ENCODE measurements at places on chromosomes 3 and 15.

DNA sequence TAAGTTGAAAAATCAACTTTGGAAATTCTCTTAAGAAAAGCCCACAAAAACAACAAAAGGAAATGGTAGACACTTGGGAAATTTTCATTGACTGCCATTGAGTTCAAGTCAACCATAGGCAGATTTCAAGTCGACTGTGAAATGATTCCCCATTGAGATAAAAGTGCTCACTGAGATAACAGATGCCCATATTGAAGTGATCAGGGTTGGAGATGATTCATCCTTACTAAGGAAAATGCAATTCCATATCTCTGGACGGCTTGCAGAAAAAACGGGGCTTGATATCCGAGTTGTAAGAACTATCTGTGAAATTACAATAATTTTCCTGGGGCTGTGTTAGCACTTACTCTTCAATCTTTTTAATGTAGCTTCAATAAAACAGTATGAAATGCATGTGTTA, 373.1 kb upstream of the THRB start:
- DNase-seq = no peak

DNA sequence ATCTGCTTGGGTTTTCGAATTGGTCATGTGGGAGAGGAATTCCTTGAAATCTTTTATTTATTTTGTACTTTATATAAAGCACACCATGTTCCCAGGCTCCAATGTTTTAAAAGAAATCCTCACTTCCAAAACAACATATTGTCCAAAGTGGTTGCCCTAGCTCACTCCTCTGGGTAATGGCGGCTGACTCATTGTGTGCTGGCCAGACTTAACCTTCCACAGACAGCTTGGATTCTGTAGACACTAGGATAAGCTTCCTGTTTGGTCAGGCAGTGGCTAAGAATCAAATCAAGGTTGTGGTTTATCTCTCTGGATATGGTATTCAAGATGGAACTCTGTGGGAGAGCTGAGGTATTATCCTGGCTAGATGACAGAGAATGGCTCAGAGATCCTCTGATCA, 55.8 kb upstream of the FAM98B start:
- DNase-seq = no peak

DNA sequence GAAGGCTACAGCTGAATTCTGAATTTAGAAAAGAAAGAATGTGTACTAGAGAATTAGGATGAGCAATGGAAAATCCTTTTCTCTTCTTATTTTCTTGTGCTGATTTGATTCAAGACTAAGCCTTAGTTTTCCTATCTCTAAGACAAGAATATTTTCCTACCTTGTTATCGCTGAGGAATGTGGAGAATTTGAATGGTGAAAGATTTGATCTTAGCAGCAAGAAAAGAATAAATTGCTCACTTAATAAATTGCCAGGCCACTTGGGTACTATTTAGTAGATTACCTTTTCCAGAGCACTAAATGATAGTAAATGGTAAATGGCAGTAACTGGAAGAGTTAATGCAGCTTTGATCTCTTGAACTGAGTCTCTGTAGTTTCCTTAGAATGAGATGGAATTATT, 145.7 kb upstream of the MEIS2 start:
- no peak for DNase-seq

GRCh38 chr3:149792452-149793270, at the start of gene ANKUB1:
Gene ANKUB1 (minus strand): TSS chr3:149792554. CDS start chr3:149792366, 188 bp downstream.
- no peak for DNase-seq

GRCh38 chr3:52596658-52597265, 60.4 kb downstream of the UQCC5 start:
- no peak for DNase-seq

GRCh38 chr3:131485119-131485518, 17.7 kb downstream of the MRPL3 start:
- no peak for DNase-seq

- DNase-seq = no peak
Measured at GRCh38 chr3:78140274-78140673, 1100.4 kb downstream of the ROBO2 start.

DNA sequence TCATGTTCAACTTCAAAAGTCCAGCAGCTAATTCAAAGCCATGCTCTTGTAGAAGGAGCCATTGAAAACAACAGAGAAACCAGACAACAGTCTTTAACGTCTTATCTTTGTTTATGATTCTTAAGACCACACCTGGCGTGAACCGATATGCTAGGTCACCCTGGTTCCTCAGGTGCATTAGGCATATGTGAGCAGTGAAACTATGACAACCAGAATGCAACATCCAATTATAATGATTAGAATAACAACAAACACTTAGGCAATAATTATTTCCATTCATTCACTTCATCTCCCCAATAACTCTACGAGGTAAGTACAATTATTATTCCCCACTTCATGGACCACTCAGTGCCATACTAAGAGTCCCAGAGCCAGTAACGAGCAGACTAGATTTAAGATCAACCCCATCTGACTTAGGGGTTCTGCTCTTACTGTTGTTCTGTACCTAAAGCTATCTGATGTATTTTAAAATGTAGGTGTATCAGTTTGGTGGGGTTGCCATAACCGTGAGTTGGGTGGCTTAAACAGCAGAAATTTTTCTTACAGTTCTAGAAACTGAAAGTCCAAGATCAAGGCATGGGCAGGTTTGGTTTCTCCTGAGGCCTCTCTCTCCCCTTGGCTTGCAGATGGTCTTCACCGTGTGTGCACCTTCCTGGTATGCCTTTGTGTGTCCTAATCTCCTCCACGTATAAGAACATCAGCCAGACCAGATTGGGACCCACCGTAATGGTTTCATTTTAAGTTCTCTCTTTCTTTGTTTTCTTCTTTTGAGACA, 997.8 kb upstream of the CFAP20DC start:
- DNase-seq = no peak

DNA sequence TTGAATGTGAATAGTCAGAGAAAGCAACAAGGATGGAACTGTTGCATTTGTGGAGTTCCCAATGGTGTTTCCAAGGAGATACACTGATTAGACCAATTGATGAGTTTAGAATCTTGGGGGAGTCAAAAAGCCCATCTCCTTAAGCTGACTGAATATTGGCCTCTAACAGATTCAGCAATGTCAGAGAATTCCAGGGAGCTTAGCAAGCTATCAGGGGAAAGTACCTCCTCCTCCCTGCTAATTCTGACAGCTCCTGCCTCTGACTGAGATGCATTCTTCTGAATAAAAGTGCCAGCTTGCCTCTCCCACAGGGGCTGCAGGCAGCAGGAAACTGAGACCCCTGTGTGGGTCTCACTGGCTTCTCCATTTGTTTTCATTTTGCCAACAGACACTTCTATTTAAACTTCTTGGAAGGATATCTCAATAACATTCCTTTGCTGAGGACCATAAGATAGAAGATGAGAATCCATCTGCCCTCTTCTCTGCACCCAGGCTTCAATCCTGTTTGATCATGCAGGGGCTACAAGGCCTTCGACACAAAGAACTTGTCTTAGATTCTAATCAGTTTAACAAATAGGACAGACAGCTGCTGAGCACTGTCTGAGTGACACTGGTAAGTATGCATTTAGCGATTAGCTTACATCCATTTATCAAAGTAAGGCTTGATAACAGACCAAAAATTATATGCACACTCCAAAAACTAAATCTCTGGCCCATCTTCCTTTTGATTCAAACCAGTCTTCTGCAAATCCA, 1080.8 kb downstream of the TUSC7 start:
- no peak for DNase-seq

GRCh38 chr3:114639171-114639570, 345.3 kb downstream of the TIGIT start:
- DNase-seq = no peak

DNA sequence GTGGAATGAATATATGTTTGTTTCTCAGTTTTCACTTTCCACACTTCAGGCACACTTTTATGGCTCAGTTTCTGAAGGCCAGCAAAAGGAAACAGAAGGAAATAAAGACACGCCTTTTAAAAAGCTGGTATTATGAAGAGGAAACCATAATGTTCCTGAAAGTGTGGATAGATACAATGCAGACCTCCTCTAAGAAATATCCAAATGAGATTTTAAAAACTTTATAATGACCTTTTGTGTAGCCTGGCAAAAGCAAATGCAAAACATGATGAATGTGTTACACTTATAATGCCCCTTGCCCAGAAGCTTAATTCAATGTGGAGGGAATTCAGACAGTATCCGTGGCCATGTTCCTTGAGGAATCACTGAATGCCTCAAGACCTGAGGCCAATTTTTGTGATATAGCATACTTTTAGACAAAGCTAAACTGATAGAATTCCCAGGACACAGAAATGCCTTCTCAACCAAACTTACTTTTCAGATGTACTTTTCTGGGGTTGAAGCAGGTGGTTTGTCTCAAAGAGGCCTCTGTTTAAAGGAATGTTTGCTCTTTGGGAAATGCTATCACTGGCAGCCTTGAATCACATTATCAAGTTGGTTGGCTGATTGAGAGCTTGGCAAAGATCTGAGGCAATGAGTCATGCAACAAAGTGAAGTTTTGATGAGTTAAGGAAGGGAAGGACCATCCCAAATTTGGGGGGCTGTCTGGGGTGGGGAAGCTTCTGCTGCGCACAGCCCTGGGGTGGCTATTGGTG, 77.1 kb upstream of the CACNA2D3 start:
- no peak for DNase-seq

- DNase-seq = no peak
Measured at GRCh38 chr3:53820756-53821580, 25.3 kb downstream of the CHDH start.

DNA sequence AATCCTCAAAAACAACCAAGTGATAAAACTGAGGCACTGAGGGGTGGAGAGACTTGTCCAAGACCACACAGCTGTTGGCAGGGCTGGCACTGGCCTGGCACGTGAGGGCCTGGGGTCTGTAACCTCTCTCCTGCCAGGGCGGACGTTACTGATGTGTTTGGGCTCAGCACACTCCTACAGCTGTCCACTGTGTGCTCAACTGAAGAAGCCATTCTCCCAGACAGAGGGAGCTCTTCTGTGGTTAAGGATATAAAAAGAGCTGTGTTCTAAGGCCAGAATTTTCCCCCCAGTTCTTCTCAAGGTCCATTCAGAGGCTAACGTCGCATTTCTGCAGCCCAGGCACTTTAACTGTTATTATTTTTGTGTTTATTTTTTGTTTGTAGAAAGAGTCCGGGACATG, 429.0 kb upstream of the ATP11B start:
- peak; percentile 16 for DNase-seq

DNA sequence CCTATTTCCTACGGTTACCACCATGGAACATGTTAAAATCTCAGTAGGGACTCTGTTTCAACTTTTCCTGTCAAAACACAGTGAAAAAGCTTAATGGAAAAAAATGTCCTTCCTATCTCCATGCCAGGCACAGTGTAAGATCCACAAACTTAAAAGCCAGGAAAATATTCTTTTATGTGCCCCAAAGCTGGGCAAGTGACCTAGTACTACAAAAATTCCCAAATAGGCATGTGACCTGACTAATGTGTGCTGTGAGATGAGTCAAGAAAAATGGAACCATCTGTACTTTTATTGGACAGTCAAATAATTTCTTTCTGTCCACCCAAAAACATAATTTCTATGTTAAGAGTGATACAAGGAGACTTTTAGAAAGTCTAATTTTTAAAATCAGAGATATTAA, 406.0 kb downstream of the ZBTB20 start:
- no peak for DNase-seq

DNA sequence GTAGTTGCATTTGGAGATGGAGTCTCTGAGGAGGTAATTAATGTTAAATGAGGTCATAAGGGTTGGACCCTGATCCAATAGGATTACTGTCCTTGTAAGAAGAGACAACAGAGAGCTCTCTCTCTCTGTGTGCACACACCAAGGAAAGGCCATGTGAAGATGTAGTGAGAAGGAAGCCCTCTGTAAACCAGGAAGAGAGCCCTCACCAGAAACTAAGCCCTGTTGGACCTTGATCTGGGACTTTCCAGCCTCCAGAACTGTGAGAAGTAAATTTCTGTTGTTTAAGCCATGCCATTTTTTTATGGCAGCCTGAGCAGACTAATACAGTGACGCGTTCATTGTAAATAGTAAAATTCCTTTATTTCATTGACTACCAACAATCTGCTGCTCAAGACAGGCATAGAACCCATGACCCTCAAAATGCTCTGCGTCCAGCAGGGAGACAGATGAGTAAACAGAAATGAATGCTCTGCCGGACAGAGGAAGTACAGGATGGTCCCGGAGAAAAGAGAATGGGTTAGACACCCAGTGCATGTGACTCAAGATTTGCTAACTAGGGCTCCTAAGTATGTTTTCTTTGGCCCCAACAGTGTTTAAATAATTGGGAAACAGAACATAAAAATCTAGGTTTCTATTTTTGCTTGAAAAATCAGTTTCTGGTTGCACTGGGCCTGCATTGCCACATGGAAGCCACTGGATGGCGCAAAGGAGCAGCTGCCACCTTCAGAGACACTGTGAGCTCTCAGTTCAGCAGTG, 37.9 kb upstream of the TNFAIP8L3 start:
- no peak for DNase-seq

DNA sequence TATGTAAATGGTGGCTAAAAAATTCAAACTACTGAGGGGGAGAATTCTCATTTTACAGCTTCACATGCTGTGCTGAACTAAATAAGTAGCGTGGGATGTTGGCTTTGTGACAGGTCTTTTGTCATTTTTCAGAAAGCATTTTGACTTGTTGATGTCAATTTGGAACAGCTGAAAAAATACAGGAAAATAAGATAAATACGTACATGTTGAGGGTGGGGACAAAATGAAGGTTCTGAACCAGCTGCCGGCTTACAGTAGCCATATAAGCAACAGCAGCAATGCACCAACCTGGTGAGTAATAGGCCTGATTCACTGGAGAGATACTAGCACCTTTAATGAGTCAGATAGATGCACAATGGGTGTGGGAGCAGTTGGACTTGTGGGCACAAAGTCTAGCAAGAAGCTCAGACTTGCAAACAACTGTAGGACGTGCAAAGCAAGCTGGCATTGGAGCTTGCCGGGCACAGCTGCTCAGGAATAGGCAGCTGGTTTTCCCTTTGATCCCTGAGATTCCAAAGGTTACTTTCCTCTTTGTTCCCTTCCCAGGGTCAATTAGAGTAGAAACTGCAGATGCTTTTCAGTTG, 12.9 kb downstream of the B3GNT5 start:
- no peak for DNase-seq

DNA sequence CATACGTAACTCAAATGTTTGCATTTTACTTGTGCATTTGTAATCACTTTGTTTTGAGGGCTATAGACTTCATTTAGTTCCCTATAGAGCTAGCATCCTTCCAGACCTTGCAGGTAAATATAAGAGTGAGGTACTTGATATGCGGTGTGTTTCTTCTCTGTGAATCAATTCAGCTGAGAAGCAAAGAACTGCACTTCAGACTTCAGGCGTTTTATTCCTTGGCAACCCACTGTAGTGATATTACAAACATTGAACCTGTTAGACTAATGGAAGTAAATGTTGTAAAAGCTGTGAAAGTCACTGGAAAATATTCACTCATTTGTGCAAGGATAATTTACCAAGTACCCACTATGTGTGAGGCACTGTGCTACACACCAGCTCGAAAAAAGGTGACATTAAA, 94.1 kb upstream of the CHL1 start:
- DNase-seq = no peak

GRCh38 chr3:40332684-40333083, 23.2 kb downstream of the EIF1B start:
- no peak for DNase-seq

GRCh38 chr3:181567311-181568075, 144.2 kb upstream of the SOX2 start:
- no peak for DNase-seq

GRCh38 chr3:108381529-108382140, 85.3 kb downstream of the HHLA2 start:
- no peak for DNase-seq
